ENCODE measurements at places on chromosomes 6 and 20.
A peak's percentile ranks its signal among the peaks of the same experiment; 100 is the strongest.

GRCh38 chr6:99241905-99242534 is 107.5 kb downstream of the FAXC start:
- no peak for DNase-seq

DNA sequence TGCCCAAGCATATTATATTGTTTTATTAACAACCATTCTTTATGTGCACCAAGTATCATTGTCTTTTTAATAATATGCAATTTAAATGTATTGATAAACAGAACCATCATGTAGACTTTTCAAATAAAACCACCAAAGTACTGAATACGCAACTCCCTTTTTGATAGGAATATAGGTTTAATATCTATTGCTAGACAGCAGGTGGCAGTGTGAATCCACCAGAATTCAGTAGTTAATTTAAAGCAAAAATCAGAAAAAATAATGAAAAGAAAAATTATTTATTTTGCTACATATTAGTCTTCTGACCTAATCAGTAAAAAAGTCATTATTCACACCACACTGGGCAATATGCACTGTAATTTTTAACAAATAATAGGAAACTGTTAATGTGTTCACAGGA is 143.7 kb downstream of the KLHL32 start:
- DNase-seq, result no peak

- no peak for DNase-seq
Measured at GRCh38 chr6:127178746-127179145, 60.3 kb downstream of the RSPO3 start.

DNA sequence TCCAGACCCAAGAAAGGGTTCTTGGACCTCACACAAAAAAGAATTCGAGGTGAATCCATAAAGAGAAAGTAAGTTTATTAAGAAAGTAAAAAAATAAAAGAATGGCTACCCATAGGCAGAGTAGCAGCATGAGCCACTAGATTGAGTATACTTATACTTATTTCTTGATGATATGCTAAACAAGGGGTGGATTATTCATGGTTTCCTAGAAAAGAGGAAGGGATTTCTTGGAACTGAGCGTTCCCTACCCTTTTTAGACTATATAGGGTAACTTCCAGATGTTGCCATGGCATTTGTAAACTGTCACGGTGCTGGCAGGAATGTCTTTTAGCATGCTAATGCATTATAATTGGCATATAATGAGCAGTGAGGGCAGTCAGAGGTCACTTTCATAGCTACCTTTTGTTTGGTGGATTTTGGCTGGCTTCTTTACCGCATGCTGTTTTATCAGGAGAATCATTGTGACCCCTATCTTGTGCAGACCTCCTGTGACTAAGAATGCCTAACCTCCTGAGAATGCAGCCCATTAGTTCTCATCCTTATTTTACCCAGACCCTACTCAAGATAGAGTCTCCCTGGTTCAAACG is 44.3 kb downstream of the TENT5A start:
- DNase-seq, result no peak

DNA sequence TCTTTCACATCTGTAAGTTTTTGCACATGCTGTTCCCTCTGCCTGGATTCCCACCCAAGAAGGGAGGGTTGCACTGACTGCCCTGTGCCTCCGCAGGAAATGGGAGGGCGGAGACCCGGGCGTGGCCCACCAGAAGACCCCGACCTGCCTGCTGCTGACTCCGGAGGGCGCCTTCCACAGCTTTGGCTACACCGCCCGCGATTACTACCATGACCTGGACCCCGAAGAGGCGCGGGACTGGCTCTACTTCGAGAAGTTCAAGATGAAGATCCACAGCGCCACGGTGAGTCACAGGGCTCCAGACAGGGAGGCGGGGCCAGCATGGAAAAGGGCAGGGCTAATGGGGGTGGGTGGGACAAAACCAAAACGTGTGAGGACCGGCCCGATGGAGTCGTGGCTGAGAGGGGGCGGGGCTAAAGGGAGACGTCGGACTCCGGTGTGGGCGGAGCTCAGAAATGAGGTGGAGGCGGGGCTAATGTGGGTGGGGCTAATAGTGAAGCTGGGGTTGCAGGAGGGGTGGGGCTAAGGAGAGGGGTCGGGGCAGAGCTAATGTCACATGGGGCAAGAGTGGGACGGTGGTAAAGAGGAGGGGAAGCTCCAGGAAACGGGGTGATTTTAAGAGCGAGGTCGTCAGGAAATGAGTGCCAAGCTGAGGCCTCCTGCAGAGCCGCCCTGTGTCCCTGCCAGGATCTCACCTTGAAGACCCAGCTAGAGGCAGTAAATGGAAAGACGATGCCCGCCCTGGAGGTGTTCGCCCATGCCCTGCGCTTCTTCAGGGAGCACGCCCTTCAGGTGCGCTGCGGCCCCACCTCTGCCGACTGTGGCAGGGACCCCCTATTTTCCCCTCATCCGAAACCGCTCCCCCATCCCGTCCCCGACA is 12.6 kb downstream of the HSPA12B start:
- DNase-seq, result peak; percentile 82

GRCh38 chr6:131532580-131533039 is 40.4 kb upstream of the ARG1 start:
- DNase-seq, result no peak

DNA sequence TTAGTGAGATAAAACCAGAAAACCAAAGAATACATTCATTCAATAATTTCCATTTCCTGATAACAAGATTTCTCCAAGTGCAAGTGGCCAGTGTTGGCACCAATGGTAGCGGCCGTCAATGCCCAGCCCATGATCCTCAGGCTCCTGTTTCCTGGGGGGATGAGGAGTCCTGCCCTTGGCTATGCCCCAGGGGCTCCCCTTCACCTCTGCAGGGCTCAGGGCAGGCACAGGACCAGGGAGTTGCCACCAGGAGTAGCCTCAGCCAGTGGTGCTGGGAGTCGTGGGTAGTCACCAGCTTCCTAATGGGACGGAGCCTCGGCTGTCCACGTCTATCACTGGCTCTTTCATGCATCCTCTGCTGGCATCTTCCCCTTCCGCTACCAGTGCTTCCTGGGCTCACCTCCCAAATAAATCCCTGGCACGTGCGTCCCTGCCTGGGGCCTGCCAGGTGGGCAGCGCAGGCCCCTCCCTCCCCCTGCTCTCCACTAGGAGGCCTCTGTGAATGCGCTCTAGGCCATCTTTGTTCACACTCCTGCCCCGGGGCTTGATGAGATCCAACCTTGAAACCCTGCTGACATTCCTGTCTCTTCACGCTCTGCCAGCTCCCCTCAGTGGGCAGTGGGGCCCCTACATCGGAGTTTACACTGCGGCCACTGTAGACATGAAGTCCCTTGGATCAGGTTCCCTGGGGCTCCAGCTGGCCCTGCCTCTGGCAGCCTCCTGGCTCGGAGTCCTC is 215.7 kb downstream of the SYNDIG1 start:
- DNase-seq, result no peak

GRCh38 chr6:29694637-29695036 is 13.7 kb upstream of the ZFP57 start:
- DNase-seq, result no peak

- no peak for DNase-seq
Measured at GRCh38 chr6:6008089-6008647, 1.4 kb upstream of the NRN1 start.

- no peak for DNase-seq
Measured at GRCh38 chr6:132187816-132188215, 213.5 kb downstream of the MOXD1 start.

GRCh38 chr6:121810158-121811032 is 374.9 kb downstream of the GJA1 start:
- DNase-seq, result no peak

- no peak for DNase-seq
Measured at GRCh38 chr6:39298061-39298460, 16.2 kb downstream of the KCNK17 start.

GRCh38 chr20:55095745-55096400 is 620.5 kb downstream of the DOK5 start:
- DNase-seq, result no peak

DNA sequence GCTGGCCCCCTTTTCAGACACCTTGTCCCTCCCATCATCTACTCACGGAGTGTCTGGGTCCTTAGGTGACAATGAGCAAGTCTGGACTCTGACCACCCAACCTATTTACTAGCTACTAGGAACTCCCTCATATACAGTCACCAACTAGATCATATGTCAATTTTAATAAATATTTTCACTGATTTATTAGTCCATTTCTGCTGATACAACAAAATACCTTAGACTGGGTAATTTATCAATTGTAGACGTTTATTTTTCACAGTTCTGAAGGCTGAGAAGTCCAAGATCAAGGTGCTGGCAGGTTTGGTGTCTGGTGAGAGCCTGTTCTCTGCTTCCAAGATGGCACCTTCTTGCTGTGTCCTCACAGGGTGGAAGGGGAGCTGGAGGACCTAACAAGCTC is 229.7 kb downstream of the PTPRT start:
- DNase-seq, result no peak

- DNase-seq, result no peak
Measured at GRCh38 chr6:17423026-17423425, 29.6 kb downstream of the CAP2 start.

DNA sequence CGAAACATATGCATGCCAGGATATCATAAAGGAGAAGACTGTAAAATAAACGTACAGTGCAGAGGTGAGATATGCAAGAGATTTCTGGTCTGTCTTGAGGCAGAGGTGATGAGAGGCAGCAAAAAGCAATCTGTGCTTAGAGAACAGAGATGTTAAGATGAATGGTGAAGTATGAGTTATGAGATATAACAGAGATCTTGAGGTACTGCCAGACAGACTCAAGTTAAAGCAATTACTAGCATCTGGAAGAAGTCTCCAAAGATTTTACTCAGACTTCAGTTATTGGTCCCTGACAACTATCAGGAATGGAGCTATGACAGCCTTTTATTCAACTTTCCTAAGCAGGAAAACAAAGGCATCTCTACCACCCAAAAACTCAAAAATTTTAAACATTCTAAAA is 122.8 kb upstream of the DST start:
- DNase-seq, result no peak

DNA sequence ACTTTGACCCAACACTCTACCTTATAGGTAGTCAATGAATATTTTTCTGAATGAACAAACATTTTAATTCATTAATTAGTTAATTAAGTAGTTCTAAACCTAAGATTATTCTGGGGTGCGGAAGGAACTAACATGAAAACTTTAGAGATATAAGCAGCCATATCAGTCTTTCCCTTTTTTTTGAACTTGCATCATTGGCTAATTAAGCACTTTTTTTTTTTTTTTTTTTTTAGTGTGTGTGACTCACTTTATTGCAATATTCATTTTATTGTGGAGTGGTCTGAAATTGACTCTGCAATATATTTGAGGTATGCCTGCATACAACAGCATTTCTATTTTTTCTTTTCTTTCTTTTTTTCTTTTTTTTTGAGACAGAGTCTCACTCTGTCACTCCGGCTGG is 21.8 kb upstream of the AMD1 start:
- no peak for DNase-seq

GRCh38 chr20:1448081-1448620 is 18.5 kb downstream of the NSFL1C start:
- no peak for DNase-seq

DNA sequence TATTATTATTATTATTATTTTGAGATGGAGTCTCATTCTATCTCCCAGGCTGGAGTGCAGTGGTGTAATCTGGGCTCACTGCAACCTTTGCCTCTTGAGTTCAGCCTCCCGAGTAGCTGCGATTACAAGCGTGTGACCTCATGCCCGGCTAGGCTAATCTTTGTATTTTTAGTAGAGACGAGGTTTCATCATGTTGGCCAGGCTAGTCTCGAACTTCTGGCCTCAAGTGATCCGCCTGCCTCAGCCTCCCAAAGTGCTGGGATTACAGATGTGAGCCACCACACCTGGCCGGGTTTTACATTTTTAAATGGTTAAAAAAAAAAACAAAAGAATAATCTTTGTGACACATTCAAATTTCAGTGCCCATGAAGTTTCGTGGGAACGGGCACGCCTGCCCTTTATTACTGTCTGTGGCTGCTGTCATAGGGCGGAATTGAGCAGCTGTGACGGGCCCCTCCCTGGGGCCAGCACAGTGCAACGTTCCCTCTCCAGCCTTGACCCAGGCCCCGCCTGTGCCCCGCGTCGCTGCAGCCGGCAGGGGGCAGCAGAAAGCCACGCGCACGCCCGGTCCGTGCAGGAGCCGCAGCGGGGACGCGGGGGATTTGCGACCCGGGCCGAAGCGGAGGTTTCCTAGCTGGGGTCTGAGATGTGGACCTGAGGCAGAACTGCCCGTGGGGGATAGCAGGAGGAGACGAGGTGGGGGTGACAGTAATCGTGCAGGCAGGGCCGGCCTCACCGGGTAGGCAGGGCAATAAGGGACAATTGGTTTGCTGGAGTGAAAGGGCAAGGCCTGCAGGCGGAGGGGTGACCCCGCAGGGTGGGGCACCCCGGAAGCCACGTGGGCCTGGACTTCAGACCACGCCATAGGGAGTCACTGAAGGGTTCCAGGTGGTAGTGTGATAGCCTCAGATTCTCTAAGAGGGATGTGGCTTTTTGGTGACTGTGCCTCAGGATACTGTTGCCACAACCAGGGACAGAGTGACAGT is 54.3 kb downstream of the SYTL3 start:
- DNase-seq, result peak; percentile 91

DNA sequence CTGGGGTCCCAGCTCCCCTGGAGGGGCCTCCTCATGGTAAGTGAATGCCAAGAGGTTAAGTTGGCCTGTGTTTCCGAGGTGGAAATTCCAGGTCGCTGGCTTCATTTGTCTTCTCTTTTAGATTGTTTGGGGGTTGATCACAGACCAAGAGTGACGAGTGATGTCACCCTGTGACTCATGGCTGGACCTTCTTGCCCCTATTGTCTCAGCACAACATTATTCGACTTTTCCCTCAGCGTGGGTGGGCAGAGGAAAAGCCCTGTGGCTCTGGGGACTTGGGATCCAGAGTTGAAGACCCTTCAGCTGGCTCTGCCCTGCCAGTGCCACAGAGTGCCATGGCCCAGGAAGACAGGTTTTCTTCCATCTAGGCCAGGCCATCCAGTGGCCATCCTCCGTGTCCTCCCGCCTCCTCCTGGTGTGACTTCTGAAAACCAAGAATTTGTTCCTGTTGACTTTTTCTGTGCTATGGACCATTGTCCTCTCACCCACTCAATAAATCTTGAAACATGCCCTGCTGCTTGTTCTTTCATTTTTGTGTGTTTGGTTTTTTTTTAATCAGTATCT is 15.4 kb upstream of the SNHG17 start:
- DNase-seq, result no peak

- no peak for DNase-seq
Measured at GRCh38 chr20:22829356-22829755, 205.8 kb upstream of the SSTR4 start.

DNA sequence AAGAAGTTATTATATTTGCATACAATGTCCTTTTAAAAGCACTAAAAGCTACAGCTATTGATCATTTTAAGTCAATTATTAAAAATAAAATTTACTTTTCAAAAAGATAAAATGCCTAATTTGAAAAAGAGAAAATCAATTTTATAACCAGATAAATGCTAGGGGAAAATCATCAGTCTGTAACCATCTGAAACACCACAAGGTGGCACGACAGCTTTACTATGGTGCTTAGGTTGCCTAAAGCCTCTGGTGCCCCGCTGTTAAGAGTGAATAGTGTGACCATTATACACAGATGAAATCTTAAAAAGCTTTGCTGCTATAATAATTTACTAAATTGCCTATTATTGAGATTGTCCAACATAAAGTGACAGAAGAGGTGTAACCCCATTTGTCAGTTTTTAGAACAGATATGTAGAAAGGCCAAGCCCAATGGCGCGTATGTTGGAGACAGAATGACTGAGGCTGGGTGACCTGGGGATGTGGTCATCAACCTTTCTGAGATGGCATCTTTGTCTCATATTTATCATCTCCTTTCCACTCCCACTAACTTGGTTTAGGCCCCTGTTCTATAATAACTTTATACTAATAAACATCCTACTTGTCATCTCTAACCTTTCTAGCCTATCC is 100.8 kb downstream of the MOXD1 start:
- peak; percentile 41 for DNase-seq

Data from germinal center (tissue), 1 donor.